ENCODE measurements at places on chromosomes 7 and 10. TPM values are rescaled to one million over a fixed set of nuclear protein-coding genes. Genes with fewer than 3 reads are reported as not detected.

TMEM178B gene
- total RNA-seq, result not detected

NUTM2B gene
- not detected for total RNA-seq

OGDHL gene
- 0.18 TPM for total RNA-seq

RBP3 gene
- under 0.01 TPM for total RNA-seq

ASL gene
- total RNA-seq, result 58.5 TPM

GLI3 gene
- 3.9 TPM for total RNA-seq

ERVW-1 gene
- total RNA-seq, result not detected
